Left hindlimb (tissue), 1 donor: ENCODE measurements at places on chromosomes 12 and 14.

DNA sequence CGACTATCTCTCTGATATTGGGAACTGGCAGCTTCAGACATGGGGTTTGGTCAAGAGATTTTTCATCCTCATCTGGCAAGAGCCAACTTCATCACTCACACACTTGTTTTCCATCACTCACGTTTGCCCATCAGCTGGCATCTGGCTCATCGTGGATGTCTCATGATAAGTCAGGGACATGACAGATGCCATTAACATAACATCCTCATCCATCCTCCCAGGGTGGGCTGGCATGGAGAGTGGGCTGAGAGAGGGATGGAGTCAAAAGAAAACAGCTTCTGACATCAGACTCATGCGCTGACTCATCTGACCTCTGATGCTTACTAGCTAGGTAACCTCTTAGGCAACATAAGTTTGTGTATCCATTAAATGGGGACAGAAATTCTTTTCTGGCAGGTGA lies 1.8 kb upstream of the VSX2 start:
- no peak for DNase-seq

DNA sequence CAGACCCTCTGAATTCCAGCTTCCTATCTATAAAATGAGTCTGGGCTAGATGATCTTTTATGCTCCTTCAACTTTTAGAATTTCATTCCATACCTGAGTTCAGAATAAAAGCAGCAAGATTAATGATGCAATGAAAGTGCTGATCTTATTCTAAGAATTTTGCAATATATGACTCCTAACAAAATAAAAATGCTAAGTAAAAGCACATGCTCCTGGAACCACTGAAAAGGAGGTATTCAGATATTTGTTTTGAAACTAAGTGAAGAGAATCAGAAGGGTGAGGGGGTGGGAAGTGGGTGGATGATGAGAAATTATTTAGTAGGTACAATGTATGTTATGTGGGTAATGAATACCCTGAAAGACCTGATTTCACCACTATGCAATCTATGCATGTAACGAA lies 216.6 kb downstream of the PTPRO start:
- DNase-seq = no peak

DNA sequence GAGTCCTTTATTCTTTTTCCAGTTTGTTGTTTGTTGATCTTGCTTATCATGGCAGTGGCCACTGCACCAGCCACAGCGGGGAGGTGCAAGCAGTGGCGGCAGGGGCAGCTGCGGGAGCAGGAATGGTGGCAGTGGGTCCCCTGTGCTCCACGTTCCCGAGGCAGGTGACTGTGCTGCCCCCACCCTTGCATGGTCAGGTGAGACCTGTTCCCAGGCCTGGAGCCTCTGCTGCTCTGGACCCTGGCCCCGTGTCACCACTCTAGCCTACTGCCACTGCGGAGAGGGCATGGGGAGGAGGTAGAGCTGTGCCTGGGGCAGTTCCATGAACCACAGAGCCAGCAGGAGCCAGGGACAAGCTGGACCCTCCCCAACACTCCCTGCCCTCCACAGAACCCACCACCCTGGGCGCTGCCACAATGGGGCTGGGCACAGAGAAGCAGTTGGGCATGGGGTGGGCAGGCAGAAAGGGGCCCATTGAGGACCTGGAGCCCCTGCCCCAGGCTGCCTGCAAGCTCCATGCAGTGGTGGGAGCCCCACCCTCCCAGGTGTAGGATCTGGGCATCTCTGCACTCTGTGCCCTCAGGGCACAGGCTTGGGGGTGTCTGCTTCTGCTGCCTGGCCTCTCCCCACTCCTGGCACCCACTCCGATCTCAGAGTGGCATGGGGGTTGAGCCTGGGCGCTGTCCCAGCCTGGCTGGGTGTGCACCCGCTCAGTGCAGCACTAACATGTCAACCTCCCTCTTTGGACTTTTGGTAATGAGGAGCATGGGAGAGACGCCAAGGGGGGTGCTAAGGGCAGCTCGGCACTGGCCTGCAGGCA lies 23.1 kb upstream of the WDR20 start:
- DNase-seq = no peak

DNA sequence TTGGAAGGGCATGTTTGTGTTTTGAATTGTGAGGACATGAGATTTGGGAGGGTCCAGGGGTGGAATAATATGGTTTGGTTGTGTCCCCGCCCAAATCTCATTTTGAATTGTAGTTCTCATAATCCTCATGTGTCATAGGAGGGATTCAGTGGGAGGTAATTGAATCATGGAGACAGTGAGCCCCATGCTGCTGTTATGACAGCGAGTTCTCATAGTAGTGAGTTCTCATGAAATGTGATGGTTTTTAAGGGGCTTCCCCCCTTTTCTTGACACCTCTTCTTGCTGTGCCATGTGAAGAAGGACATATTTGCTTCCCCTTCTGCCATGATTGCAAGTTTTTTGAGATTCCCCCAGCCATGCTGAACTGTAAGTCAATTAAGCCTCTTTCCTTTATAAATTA lies 260.0 kb downstream of the DUSP6 start:
- no peak for DNase-seq

GRCh38 chr14:104416383-104416782 lies 163.2 kb upstream of the C14orf180 start:
- no peak for DNase-seq
